NCI-H2029 treated with DMSO at 0.1 percent for 48 hours (cell line): ENCODE measurements at places on chromosomes 16 and 17.

DNA sequence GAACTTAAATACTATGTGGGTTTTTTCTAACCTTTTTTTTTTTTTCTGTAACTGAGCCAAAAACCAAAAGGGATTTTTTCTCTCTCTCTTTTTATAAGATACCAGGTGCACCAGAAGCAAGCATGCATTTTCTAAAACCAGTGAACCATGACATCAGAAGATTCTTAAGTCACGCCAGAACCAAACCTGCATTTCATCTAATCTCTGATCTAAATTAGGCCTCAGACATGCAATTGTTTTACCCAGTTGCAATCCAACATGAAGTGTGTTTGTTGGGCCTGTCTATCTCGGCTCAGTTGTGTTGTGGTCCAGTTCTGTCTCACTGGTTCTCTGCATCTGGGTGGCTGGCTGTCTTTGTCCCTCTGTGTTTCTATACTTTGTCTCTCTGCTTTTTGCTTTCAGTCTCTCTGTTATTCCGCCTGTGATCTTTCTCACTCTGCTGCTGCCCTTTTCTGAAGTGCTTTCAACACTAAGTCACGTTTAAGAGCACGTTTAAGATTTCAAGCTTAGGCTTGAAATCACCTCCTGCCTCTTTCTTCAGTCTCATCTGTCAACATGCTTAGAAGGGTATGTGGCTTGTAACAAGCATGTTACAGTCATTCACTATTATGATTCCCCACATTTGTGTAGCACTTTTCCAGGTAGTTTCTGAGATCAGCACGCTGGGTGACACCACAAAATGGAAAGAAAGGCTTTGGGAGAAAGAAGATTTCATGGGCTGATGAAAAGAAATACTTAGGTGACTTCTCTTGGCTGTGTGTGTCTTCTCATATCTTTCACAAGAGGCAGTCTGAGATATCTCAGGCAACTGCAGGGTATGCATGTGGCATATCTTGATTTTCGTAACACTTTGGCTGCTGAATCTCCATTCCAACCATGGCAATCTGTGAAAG lies 488.9 kb downstream of the SHISA9 start:
- DNase-seq, result peak; percentile 3

DNA sequence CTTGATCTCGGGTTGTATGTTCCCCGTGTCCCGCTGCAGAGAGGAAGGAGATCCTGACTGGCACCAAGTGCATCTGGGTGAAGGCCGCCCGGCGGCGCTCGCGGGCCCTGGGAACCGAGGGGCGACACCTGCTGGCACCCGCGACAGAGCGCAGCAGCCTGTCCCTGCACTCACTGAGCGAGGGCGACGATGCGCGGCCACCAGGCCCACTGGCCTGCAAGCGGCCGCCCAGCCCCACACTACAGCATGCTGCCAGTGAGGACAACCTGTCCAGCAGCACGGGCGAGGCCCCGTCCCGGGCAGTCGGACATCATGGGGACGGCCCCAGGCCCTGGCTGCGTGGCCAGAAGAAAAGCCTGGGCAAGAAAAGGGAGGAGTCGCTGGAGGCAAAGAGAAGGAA lies 7.5 kb downstream of the BTBD17 start:
- no peak for DNase-seq

DNA sequence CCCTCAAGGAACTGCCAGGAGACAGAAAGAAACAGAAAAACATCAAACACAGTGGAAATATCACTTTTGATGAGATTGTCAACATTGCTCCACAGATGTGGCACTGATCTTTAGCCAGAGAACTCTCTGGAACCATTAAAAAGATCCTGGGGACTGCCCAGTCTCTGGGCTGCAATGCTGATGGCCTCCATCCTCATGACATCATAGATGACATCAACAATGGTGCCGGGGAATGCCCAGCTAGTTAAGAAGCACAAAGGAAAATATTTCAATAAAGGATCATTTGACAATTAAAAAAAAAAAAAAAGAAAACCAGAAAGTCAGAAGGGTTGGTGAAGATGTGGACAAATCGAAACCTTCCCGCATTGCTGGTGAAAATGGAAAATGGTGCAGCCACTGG lies 14.9 kb upstream of the CHMP6 start:
- no peak for DNase-seq

GRCh38 chr17:76659928-76660655 lies 16.5 kb upstream of the ST6GALNAC1 start:
- no peak for DNase-seq

DNA sequence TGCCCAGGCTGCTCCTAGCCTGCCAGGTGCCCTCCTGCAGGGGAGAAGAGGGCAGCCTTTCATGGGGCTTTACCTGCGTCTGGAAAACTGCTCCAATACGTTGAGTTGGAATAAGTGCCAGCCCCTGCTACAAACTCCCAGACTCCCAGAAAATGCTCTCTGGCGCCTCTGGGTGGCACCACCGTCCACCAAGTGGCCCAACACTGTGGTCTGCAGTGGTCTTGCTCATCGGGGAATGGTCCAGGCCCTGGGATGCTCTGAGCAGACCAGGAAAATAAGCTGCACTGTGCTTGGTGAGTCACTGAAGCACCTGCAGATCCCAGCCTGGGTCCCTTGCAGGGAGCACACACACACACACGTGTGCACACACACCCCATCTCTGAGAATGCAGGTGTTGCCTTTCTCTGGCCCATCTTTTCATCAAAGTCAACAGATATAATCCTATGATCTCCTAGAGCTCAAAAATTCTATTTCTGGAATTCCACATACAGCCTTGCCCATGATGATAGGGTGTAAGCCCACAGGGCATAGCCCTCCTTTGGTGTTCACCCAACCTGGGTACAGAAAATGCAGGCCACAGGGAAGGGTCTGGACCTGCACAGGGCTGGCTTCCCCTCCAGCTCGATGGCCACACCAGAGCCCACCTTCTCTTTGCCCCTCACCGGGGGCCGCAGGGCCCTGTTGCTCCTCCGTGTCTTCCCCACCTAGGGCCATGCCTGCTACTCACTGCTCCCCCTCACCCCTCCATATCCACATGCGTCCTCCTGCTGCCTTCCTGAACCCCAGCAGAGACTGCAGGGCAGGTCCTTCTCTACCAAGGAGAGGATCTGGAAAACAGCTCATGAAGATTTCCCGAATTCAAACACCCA lies 20.5 kb downstream of the CDIP1 start:
- DNase-seq, result no peak

GRCh38 chr16:35196313-35196712 lies 1736.9 kb downstream of the TP53TG3F start:
- DNase-seq, result no peak

DNA sequence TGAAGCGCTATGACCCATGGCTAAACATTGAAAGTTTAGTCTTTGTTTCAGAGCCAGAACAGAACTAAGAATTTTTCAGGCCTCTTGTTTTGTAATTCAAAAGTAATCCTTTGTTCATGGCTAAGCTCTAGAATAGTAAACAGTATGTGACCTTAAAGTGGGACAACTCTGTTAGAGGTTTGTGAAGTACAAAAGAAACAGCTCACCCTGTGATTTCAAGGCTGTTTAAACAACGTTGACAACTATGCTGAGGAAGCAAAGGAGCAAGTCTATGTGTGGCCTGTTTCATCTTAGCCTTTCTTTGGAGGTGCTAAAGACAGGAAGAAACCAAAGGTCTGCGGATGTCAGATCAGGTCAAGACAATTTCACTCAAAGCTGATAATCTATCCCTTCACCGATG lies 40.4 kb downstream of the MYOCD start:
- no peak for DNase-seq

DNA sequence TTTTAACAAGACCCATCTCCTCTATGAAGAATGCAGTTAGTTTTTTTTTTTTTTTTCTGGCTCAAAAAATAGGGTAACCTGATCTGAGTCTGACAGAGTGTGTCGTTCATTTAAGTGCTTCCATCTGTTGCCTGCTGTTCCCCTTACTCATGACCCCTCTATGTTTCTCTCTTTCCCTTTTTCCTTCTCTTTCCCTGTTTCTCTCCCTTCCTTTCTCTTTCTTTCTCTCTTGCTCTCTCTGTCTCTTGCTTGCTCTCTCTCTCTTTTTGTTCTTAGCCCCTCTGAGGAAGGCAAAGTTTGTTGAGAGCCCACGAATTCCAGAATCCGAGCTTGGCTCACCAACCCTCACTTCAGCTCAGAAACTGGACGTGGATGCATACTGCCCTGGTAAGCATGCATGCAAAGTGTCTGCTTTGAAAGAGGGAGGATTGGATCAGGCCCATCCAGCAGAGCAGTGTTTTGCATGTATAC lies 185.0 kb downstream of the TANC2 start:
- no peak for DNase-seq

DNA sequence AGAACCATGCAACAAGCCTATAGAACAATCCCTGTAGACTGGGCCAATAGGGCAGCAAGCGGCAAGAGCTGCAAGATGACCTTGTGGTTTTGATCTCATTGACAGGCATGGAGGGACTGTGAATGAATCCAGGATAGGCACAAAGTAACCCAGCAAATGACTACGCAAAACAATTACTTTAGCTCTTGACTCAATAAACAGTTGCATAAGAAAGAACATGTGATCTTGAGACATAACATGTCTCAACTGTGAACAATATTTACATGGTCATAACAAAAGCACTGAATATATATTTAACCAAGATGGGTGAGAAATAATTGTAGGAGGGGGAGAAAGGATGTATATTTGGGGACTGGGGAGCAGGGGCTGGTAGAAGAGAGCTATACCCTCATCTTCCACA lies 313.7 kb upstream of the CDH5 start:
- DNase-seq, result no peak

DNA sequence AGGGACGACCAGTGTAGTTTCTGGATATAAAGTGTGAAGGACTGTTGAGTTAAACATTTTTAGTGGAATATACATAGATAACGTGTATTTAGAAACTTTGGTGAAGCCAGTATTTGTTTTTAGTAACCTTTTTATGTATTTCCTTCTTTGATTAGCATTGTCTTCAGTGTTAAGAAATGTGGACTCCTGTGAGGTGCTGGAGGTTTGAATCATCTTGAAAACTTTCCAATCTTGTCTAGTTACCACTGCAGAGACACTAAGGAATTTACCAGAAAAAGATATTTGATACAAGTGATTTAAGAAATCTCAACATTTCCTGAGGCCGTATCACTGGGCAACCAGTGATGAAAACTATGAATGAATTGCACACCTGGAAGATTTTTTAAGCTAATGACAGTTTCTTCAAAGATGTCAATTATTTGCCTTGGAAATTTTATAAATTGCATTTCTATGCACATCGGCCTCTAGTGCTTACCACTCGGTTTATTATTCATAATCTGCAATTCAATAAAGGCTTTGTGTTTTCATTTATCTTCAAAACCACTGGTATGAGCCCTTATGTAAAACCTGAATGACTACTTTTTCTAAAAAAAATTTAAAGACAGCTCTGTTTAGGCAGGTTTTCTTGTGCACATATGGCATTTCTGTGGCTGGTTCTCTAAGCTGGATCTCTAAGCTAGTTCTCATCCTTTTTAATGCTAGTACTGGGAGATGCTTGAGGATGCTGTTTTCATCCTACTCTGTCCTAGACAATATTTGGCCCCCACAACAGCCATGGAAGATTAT lies 31.4 kb upstream of the ADCY7 start:
- DNase-seq, result no peak

DNA sequence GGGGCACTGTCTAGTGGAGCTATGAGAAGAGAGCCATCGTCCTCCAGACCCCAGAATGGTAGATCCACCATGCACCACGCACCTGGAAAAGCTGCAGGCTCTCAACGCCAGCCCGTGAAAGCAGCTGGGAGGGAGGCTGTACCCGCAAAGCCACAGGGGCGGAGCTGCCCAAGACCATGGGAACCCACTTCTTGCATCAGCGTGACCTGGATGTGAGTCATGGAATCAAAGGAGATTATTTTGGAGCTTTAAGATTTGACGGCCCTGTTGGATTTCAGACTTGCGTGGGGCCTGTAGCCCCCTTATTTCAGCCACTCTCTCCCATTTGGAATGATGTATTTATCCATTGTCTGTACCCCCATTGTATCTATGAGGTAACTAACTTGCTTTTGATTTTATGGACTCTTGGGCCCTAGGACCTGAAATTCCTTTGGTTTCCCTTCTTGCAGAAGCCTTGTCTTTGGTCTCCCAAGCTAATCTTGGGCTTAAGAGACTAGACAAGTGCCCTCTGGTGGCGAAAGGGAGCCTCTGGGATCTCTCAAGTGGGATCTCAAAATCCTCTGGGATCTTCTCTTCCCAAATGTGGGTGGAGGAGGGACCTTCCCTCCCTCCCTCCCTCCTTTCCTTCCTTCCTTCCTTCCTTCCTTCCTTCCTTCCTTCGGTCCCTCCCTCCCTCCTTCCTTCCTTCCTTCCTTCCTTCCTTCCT lies 58.2 kb upstream of the HAPSTR1 start:
- DNase-seq, result no peak
